ENCODE measurements at places on chromosomes 12 and 14.
A peak's percentile ranks its signal among the peaks of the same experiment; 100 is the strongest.

GRCh38 chr14:31965071-31965734 lies 111.9 kb upstream of the ARHGAP5 start:
- no peak for DNase-seq

DNA sequence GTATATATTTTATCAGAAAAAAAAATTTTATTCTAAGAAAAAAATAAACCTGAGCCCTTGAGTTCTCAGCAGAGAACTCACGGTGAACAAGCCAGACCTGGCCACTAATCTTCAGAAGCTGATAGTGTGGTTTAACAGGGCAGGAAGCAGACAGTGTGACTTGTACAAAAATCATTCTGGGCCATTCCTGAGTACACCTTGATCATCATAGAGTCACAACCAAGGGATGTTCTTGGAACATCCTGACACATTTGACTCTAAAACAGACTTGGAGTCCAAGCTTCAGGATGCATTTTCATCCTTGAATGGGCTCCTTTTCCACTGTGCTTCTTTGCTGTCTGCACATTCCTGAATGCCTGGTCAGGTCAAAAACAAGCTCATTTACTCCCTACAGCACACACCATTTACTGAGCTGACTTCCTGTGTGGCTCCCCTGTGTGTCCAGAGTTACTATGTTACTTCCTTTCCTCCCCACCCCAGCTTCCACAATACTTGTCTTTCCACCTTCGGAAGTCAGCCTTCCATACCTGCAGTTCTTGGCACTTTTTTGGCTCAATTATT lies 112.0 kb downstream of the ANO6 start:
- no peak for DNase-seq

- no peak for DNase-seq
Measured at GRCh38 chr12:52081263-52081733, 1.8 kb downstream of the SMIM41 start.

- no peak for DNase-seq
Measured at GRCh38 chr12:122422730-122423257, 325 bp upstream of the CLIP1 start.

DNA sequence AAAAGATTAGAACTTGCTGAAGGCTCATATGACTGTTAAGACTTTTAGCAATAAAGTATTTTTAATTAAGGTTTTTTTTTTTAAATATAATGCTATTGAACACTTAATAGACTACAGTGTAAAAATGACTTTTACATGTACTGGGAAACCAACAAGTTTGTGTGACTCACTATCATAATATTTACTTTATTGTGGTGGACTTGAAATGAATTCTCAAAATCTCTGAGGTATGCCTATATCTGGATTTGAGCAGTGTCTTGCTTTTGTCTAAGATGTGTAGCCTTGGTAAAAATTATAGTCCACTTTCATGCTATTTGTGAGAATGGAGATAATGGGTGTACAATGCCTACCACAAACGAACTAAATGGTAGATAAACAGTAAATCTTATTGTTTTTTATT lies 33.9 kb upstream of the NAV3 start:
- DNase-seq: peak; percentile 1

GRCh38 chr12:104702565-104703139 lies 245.9 kb downstream of the CHST11 start:
- no peak for DNase-seq

DNA sequence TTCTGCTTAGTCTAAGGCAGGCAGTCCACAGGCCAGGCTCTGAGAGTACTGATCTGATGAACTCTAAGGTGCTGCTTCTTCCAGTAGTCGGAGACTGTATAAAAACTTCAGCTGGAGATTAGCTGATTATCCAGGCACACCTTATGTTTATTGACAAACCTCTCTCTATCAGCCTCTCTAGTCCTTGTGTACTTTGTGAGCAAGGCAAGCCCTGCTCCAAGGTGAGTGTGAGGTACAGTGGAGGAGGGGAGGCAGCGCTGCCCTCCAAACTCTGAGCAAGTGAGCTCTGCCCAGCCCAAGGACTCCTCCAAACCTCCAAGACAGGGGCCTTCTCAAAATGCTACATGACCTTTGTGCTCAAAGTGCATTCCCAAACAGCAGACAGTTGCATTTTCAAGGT lies 95.9 kb upstream of the CDKN3 start:
- no peak for DNase-seq

- DNase-seq: no peak
Measured at GRCh38 chr14:91402348-91402747, 15.3 kb downstream of the CCDC88C start.

DNA sequence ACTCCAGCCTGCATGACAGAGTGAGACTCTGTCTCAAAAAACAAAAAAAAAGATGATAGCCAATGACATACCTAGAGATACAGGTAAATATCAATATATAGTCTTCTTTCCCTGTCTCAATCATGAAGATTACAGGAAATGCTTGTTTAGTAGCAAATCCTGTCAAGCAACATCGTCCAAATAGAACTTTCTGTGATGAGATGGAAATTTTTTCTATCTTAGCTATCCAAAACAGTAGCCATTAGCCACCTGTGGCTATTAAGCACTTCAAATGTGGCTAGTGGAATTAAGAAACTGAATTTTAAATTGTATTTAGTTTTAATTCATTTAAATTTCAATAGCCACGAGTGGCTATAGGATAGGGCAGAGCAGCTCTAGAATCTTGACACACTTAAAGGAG lies 33.2 kb upstream of the RIC8B start:
- DNase-seq: no peak

DNA sequence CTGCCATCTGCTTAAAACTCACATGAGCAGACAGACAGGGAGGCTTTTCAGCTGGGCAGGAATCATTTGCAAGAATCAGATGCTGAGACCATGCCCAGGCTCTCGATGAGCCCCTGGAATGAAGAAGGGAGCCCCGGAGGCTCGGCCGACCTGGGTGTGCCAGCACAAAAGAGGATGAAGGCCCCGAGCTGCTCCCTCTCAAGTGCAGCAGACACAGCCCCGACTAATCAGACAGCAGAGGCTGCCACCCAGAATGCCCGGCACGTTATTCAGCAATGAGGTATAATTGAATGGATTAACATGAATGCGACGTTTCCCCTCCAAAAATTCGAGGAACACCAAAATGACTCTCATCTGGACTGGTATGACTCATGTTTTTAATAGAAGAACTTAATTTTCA lies 58.9 kb downstream of the BCL11B start:
- DNase-seq: peak; percentile 76
